Breast epithelium (tissue), 4 donors: ENCODE measurements at places on chromosomes 4 and X.

- no peak for DNase-seq
Observed at GRCh38 chr4:101644516-101644915, 146.0 kb upstream of the BANK1 start.

GRCh38 chrX:629230-630006 is 1.2 kb upstream of the SHOX start:
- no peak for DNase-seq

DNA sequence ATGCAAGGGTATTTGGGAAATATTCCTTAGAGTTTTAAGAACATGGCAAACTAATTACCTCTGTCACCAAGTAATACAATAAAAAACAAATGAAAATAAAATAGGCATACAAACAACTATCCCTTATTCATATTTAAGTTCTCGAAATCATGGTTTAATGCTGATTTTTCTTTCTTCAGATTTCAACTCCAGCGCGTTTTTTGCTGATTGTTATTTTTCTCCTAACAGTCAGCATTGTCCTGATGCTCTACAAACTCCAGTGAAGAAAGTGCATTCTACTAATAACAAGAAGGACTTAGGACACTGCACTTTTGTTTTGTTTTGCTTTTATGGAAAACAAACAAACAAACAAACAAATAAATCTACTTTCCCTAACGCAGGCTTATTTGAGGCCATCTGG is 282.4 kb downstream of the FSTL5 start:
- no peak for DNase-seq

GRCh38 chrX:100098660-100099375 is 311.3 kb downstream of the PCDH19 start:
- no peak for DNase-seq

DNA sequence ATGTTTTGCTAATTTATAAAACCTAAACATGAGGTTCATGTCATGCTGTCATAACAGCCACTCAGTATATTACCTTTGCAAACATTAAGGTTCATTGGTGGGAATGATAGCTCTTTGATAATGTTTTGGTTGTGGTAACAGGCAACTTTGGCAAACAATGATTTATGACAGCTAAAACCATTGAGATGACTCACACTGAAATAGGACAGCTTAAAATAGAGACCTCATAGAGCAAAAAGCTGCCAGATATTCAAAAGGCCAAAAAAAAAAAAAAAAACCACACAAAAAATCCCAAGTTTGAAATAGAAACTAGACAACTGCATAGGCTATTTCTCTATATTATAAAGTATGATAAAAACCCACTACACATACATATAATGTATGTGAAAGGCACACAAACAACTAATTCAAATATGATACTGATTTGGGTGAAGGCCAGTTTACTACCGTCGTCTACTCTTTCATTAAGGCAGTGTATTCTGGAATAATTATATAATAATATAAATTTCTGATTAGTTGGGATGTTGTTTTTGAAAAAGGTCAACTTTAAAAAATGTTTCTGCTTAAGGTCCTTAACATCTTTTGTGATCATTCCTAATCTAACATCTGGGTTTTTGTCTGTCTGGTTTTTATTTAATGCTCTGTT is 646.0 kb upstream of the PITX2 start:
- no peak for DNase-seq

- DNase-seq: no peak
Observed at GRCh38 chrX:112643721-112644120, 36.0 kb downstream of the LHFPL1 start.

- DNase-seq: no peak
Observed at GRCh38 chr4:157242871-157243270, 22.3 kb downstream of the GRIA2 start.

DNA sequence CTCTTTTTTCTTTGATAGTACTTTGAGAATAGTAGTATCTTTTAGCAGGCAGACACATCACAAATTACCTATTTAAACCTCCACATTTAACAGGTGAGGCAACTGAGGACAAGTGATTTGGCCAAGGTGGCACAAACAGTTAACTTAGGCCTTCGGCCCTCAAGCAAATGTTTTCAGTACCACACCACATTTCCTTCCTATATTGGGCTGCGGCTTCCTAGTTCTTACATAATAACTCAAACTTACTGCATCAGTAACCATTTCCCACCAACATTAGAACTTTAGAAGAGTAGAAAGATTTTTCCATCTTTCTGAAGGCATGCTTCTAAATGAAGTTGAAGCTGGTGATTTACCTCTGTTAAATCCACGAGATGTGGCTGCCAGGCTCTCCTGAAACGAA is 63.2 kb upstream of the SLC4A4 start:
- no peak for DNase-seq

DNA sequence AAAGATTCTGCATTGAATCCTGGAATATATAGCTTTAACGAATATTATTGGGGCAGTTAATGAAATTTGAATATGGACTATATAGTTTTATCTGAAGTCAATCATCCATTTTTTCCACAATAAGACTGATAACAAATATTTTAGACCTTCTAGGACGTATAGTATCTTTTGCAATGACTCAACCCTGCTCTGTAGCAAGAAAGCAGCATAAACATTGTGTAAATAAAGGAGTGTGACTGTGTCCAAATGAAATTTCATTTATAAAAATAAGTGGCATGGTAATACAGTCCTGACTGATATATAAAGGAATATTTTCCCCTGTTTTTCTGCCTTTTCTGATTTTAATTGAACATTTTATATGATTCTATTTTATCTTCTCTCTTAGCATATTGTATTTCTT is 947.7 kb upstream of the SLIT2 start:
- DNase-seq: no peak

GRCh38 chr4:139660568-139661043 is 5.0 kb upstream of the MGST2 start:
- no peak for DNase-seq

DNA sequence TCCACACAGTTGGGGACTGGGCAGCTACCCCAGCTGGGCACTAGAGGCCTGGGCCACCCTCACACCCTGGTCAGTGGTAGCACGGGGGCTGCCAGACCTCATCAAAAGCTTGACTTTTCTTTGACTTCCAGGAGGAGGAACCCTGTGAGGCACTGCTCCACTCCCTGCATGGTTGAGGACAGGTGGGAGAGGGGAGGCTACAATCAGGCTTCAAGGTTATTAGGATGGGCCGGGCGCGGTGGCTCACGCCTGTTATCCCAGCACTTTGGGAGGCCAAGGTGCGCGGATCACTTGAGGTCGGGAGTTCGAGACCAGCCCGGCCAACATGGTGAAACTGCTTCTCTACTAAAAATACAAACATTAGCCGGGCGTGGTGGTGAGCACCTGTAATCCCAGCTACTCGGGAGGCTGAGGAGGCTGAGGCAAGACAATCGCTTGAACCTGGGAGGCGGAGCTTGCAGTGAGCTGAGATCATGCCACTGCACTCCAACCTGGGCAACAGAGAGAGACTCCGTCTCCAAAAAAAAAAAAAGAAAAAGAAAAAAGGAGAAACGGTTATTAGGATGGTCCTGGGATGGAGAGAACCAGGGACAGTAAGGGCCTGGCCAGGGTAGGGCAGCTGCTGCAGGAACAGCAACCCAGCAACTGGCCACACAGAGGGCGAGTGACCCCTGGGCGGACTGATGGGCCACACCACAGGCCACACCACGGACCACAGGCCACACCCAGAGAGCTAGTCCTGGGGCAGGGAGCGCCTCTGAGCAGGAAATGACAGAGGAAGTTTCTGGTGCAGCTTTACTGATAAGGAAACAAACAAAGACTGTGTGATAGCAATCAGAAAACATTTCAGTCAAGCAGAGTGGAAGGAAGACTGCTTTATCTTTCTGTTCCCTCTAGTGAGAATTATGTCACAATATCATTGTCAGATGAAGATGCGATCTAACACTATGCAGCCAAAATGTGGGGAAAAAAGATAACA is 20.5 kb upstream of the OPN1LW start:
- no peak for DNase-seq

GRCh38 chr4:154618708-154619315 is 6.4 kb upstream of the FGG start:
- no peak for DNase-seq

DNA sequence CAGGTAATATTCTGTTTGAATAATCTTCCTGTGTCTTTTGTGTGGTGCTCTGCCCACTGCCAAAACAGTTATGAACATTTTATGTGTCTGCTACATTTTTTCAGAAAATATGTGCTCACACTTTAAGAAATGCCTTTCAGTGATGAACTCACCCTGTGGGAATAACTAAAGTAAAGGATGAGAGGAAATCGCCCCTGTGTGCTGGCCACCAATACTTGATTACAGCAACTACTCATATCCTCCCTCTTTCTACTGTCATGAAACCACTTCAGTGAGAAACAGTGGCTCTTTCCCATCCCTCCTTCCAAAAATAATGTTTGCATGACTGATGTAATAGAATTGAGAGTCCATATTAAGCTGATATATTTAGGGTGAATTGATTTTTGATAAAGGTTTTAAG is 900.9 kb downstream of the RAB28 start:
- DNase-seq: no peak

GRCh38 chr4:111676533-111676932 is 468.7 kb upstream of the FAM241A start:
- no peak for DNase-seq

DNA sequence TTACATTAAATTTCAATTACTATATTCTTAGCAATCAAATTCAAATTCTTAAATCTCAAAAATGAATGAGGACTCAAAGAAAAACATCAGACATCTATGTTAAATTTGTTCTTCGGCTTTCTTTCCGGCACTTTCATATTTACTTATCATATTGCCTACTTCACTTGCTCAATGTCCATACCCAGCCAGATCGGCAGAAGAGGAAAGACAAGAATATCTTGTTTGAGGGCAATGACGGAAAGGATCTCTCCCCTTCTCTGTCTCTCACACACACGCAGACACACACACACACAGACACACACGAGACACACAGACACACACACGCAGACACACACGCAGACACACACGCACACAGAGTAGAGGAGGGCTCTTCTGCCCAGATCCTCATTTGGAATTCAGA is 13.2 kb upstream of the IRF2 start:
- no peak for DNase-seq

GRCh38 chrX:45771560-45772340 is 571.1 kb upstream of the DIPK2B start:
- no peak for DNase-seq

GRCh38 chr4:181685461-181685860 is 557.7 kb upstream of the TENM3 start:
- DNase-seq: no peak

DNA sequence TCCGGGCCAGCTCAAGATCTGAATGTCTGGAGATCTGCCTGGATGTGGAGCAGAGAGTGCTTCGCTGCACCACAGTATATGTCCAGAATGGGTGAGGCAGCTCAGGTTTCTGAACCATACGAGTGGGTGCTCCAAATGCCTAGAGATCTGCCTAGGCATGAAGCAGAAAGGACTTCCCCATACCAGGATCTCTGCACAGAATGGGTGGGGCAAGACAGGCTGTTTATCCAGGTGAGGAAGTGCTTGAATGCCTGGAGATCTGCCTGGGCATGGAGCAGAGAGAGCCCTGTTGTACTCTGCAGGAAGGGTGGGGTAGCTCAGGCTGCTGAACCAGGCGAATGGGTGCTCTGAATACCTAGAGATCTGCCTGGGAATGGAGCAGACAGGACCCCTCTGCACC is 45.4 kb upstream of the MAGEC2 start:
- no peak for DNase-seq

GRCh38 chr4:174183259-174183658 is 100.2 kb downstream of the FBXO8 start:
- no peak for DNase-seq

- no peak for DNase-seq
Observed at GRCh38 chr4:11069083-11069482, 359.6 kb downstream of the HS3ST1 start.

DNA sequence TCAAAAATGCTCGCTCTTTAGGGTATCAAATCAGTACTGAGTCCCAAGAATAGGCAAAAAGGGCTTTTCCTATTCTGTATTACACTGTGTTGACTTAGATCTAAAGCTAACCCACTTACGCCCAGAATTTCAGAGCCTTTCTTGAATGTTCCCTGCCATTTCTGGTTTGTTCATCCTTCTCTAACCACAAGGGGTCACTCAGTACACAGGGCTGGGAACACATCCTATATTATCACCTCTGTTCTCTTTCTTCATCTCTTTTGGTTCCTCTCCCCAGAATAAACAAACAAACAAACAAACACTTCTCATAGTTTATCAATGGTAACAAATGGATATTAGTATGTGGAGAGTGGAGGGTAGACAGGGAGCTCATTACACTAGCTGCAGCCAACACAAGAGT is 25.5 kb upstream of the MORC4 start:
- DNase-seq: no peak

GRCh38 chrX:136256026-136256425 is 4.8 kb upstream of the MAP7D3 start:
- DNase-seq: no peak

- DNase-seq: no peak
Observed at GRCh38 chr4:176588436-176588835, 204.3 kb downstream of the VEGFC start.

- no peak for DNase-seq
Observed at GRCh38 chr4:174119830-174120229, 163.6 kb downstream of the FBXO8 start.

DNA sequence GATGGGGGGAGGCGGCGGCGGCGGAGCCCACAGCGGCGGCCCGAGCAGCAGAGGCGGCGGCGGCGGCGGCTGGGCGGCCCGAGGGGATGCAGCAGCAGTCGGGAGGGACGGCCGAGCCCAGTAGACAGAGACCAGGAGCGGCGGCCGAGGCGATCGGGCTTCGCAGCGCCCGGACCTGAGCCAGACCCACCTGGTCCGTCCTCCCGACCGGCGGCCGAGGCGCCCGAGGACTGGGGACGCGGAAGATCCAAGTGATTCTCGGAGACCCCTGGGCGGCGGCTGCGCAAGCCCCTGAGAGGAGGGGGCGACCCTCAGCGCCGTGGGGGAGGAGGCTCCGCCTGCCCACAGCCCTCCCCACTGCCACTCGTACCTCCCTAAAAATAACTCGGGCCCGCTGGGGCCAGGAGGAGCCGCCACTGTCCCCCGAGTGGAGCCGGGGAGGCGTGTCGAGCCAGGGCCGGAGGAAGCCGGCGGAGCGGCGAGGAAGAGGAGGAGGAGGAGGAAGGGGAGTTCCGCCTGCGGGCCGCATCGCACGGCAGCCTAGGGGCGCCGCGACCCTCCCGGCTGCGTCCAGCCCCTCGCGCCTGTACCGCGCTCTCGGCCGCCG is 608 bp downstream of the RAPGEF2 start:
- DNase-seq: no peak

GRCh38 chr4:64756016-64756415 is 346.8 kb upstream of the TECRL start:
- DNase-seq: no peak

DNA sequence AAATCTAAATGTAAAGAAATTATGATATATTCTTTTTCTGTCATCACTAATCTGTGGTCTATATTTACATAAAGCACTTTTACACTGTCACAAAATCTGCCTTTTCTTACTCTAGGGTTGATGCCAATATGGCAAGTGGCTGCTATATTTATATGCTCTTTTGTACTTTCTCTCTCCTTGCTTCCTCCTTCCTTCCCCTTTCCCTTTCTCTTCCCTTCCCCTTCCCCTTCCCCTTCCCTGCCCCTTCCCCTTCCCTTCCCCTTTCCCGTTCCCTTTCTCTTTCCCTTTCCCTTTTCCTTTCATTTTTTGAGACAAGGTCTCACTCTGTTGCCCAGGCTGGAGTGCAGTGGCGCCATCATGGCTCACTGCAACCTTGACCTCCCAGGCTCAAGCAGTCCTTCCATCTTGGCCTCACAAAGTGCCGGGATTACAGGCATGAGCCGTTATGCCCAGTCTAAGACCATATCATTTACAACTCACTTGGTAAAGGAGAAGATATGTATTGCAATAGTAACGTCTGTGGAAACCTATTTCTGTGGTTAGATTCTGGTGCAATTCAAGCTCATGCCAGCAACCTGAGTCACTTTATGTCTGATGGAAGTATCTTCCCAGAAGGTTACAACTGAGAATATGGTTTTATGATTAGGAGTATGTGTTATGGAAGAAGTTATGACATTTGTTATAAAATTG is 13.9 kb upstream of the PLAC8 start:
- no peak for DNase-seq
